ENCODE measurements at places on chromosomes 16 and 17.

- DNase-seq = no peak
These were observed 168.2 kb upstream of the TNRC6C start for GRCh38 chr17:77790143-77790829.

DNA sequence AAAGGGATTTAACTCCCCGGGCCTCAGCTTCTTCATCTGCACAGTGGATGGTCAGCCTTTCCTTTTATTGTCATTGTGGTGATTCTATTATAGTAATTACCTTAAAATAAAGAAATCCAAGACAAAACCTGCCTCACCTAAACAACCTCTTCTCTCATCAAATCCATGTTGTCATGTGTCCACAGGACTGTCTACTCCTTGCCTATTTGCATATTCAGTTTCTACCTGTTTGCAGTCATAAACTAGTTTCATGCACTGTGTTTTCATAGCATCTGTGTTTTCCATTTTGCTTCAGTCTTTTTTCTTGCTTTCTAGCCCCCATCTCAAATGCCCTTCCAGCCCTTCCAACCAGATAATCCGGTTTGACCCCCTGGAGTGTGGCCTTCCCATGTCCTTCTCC, 44.3 kb upstream of the CPNE2 start:
- no peak for DNase-seq

DNA sequence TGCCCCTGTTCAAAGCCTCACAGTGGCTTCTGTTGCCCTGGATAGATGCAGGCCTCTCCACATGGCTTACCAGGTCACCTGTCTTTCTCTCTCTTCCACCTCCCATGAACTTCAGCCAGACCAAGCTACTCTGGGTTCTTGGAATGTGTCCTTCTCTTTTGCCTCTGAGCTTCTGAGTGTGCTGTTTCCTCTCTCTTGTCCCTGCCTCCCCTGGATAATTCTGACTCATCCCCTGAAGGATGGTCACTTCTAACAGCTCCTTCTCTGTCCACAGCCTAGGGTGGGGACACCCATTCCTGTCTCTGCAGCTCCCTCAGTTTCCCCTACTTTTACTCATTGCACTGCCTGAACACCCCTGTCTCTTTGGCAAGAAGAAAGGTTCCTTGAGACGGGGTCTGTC, 2.9 kb downstream of the GUCY2D start:
- DNase-seq = no peak

DNA sequence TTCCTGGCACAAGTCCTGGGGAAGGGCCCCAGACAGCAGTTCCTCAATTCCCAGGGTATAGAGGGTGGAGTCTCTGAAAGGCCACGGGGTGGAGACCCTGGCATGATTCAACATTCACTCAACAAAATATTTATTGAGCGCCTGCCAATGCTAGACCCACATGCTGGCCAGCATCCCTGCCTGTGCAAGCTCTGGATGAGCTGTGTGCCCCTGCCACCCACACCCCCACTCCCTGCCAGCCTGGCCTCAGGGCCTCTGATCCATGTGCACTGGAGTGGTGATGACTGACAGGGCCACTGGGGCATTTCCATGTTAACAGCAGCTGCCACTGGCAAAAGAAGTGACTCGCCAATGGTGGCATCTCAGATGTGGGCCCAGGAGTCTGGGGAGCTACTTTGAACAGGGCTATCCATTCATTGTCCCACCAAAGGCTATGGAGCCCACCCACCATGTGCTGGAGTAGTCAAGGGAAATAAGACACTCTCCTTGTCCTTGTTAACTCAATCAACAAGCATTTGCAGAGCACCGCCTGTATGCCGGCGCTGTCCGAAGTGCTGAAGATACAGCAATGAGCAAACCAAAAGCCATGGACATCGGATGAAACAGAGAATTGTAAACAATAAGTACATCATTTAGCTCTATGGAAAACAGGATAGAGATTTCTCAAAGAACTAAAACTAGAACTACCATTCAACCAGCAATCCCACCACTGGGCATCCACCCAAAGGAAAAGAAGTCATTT, 3.0 kb upstream of the PRSS22 start:
- DNase-seq = no peak

GRCh38 chr16:50735629-50736122, 6.2 kb upstream of the CYLD start:
- no peak for DNase-seq
